CD4-positive, alpha-beta T cell treated with Interleukin-6 at 100 ng/mL for 8 hours (primary cell): ENCODE measurements at places on chromosomes 11 and 22.

GRCh38 chr11:79414644-79415317 lies 26.0 kb downstream of the TENM4 start:
- no peak for DNase-seq

- no peak for DNase-seq
Measured at GRCh38 chr22:39041908-39042307, 1.2 kb downstream of the APOBEC3F start.

DNA sequence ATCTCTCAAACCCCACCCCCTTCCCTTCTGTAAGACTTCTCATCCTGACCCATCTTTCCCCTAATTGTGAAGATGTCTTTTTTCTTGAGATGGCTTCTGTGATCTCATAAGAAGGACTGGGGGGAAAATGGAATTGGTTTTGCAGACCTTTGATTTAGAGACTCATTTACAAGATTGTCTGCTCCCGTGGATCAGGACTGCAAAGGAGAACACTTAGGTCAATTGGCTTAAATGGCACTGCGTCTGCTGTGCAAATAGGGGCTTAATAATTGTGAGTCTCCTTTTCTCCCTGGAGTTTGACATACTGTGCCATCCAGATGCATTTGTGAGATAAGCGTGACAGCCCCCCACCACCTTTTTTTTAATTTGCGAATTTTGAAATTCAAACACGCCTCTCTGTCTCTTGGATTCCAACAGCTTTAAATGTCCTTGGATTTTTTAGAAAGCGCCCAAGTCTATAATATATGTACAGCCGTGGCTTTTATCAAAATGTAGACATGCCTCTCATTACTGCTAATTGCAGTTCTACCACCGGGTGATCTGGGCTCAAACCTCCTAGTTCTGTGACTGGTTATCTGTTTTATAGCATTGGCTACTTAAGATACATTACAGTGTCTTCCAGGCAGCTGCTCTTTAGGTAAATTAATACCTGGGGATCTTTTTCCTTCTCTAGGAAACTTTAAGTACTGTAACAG lies 150.0 kb downstream of the DBX1 start:
- DNase-seq = no peak

DNA sequence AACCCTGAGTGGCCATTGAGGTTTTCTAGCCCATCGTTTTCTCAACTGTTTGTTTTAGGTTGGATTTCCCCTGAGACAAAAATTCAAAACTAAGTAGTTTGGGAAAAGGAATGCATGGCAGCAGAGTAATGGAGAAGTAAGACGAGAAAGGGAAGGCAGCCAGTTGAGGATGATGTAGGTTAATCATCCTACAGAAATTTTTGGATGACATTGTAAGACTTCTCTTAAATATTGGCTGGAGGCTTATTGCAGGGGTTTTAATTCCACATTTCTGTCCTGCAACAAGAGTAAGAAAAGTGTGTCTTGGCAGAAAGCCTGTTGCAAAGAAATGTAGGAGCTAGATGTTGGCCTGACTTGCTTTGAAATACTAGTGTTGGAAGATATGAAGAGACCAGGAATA lies 308.8 kb downstream of the LUZP2 start:
- no peak for DNase-seq

DNA sequence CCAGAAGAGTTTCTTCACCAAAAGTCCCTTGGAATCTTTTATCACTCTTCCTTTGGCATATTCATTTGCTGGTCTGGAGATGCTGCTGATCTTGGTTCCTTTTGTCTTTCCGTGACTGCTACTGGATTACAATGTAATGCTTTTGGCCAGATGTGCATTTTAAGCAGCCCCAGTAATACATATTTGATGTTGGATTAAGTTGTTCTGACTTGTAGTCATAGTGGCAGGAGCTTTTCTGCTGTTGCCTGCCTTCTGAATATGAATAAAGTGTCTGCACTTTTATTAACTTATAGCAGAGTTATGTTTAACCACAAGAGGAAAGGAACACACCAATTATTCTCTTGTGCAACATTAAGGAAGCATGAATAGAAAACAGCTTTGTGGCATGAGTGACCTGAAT lies 360.0 kb upstream of the DDI1 start:
- DNase-seq = no peak

DNA sequence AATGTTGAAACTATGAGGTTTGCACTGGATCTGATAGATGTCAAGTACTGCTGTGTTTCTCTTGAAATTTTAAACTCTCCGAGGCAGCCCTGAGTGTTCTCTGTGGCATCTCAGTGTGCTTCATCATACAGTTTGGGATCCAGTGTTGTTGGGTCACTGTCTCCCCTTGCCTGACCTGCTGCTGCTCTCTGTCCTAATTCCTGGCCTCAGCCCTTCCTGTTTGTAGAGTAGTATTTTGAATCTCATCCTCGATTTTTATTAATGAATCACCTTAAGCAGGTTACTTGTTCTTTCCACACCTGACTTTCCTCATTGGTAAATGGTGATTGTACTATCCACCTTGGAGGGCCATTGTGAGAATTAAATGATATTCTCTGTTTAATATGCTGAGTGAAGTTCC lies 70.7 kb upstream of the PAX6 start:
- DNase-seq = no peak

GRCh38 chr22:40019100-40019499 lies 24.3 kb downstream of the FAM83F start:
- DNase-seq = no peak
